Lung microvascular endothelial cell (primary cell): ENCODE measurements at places on chromosomes 4 and X. TPM values are rescaled to one million over a fixed set of nuclear protein-coding genes. Genes with fewer than 3 reads are reported as not detected.

GRCh38 chr4:128675083-128675482, 134.4 kb upstream of the JADE1 start:
- no peak for DNase-seq

Gene COL4A6
- 0.20 and 2.4 TPM in 2 replicates for total RNA-seq

- DNase-seq: no peak
Measured at GRCh38 chr4:21991050-21991449, 42.5 kb upstream of the KCNIP4 start.

Gene EPGN
- under 0.01 TPM in 1 of 2 replicates, not detected in the other for total RNA-seq

DNA sequence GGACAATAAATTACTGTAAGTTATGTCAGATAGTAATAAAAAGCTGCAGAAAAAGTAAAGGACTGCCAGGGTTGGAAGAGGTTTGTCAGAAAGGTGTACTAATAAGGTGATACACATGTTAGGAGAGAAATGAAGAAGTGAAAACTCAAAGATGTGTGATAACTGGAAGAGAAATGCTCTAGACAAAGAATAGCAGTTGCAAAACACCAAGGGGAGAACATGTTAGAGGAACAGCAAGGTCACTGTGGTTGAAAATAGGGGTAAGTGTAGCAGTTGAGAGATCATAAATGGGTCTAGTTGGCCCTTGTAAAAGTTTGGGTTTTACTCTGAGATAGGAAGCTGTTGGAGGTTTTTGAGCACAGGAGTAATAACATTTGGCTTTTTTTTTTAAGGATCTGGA, 46.9 kb downstream of the HSPA4L start:
- DNase-seq: no peak

- no peak for DNase-seq
Measured at GRCh38 chr4:122733787-122734120, 1.2 kb downstream of the BBS12 start.

- no peak for DNase-seq
Measured at GRCh38 chrX:40448793-40449192, 132.0 kb upstream of the ATP6AP2 start.

Gene HS3ST1
- total RNA-seq: 1.3 and 2.2 TPM in 2 replicates

DNA sequence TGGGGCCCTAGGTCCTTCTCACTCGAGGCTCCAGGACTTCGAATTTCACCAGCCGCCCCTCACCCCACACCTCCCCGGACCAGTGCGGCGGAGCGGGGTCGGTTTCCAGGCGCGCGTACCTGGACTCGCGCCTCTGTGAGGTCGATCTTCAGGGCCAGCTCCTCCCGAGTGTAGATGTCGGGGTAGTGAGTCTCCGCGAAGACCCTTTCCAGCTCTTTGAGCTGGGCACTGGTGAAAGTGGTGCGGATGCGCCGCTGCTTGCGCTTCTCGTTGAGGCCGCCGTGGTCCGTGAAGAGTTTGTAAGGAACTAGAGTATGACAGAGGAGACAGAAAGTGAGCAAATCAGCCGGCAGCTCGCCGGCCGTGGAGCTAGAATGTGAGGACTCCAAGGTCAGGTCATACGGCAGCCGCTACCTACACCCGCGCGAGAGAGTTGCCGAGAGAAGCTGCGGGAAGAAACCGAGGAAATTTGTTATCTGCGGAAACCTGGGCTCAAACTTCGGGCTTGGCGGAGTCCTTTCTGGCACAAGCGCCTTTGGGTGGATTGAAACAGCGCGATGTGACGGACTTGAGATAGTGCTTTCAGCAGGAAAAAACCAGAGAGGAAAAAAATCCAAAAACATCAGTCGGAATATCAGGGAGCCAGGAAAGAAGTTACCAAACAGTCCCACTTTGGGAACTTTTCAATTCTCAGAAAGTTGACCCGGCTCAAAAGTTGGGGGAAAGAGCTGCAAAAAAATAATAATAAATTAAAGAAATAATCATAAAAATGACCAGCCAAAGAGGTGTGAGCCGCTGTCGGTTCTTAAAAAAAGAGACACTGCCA, 1.1 kb downstream of the PHOX2B start:
- DNase-seq: no peak

Gene USP17L26
- not detected in 2 replicates for total RNA-seq

Gene PNCK
- not detected in 2 replicates for total RNA-seq

DNA sequence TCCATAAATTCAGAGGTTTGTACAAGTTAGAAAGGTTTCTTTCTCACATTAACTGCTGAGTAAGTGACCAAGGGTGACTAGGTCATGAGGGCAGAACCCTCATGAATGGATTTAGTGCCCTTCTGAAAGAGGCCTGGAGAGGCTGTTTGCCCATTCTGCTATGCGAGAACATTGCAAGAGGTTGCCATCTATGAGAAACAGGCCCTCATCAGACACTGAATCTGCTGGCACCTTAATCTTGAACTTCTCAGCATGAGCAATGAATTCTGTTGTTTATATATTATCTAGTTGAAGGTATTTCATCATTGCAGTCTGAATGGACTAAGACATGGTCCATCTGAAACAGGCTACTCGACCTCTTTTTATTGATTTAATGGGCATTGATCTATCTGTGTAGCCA, 96.2 kb upstream of the GPRIN3 start:
- DNase-seq: no peak

DNA sequence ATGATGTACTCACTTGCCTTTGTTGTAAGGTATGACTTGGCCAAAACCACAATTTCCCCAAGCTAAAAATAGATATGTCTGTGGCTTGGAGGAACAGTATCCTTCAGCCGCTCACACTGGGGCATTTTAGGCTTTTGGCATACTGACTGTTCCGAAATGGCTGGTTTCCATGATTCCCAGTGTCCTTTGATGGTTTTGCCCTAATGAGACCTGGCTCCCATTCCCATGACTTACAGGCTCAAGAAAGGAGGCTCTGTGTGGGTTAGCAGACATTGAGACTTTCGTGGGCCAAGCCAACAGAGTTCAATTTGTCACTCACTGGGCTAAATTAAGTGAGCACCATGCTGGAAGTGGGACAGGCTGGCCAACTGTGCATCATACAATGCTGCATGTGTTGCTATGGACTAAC, 150.6 kb downstream of the CEP135 start:
- DNase-seq: no peak

- peak; percentile 60 for DNase-seq
Measured at GRCh38 chr4:77006753-77007353, 57.3 kb downstream of the SEPTIN11 start.

DNA sequence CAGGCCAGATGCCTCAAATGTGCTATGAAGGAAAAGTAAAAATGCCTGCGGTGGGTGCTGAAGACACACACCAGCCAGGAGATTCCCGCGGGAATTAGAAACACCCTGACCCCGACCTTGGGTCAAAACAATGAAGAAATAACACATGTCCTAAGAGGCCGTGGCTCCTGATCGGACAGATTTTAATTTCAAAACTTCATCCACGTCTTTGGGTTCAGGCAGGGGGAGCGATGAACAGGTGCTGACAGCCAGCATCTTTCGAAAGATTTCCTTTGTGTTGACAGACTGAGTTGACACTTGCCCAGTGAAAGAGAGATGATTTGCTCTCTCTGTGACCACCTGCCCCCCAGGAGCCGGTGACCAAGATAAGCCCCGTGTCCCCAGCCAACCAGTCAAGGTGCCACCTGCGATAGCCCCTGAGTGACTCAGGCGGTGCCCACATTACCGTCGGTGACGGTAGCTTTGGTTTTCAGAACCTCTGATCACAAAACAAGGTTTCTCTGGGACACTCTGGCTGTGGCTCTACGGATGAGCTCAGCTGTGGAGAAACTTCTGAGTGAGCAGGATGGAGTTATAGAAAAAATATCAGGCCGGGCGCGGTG, 11.0 kb upstream of the IL3RA start:
- no peak for DNase-seq

GRCh38 chr4:71586087-71586763, 197.7 kb downstream of the GC start:
- DNase-seq: no peak

Gene ASMT
- not detected in 2 replicates for total RNA-seq

Gene FAM184B
- total RNA-seq: not detected in 2 replicates

Gene CHIC2
- total RNA-seq: 48.2 and 95.0 TPM in 2 replicates

DNA sequence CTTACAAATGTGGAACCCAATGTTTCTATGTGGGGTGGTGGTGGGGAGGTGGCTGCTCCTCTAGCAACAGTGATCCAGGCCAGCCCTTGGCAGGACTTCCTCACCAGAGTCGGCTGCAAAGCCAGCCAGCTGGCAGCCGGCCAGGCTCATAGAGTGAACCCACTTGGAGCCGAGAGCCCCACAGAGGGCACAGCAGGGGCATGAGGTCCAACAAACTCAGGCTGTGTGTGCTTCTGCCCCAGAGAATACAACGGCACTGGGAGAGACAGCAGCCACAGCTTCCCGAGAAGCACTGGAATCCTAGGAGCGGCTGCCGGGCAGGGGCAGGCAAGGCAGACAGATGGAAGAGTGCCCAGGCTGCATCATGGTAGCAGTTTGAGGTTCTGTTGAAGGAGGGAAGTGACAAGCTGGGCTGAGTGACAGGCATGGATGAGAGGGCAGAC, 23.5 kb upstream of the SOWAHD start:
- DNase-seq: no peak

Gene NLGN4X
- 0.22 and 0.40 TPM in 2 replicates for total RNA-seq

DNA sequence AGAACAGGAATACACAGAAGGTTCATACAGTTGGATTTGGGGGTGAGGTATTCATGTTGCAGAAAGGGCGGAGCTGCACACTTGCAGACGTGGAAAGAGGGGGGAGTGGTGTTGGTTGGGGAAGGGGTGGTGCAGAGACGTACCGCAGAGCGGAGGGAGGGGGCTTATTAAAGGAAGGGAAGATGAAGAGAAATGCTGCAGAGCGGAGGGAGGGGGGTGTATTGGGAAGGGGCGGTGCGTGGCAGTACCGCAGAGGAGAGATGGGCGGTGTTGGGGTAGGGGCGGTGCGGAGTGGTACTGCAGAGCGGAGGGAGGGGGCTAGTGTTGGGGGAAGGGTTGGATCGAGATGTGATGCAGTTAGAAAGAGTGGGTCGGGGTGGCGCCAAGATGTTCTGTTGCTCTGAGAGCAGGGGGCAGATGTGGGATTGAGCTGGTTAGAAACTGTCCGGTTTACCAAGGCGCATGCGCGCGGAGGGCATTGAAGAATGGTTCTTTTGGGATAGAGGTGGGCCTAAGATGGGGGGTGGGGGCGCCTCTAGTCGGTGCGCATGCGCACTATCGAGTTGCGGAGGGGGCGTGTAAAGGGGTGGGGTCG, 900 bp downstream of the TRO start:
- peak; percentile 14 for DNase-seq

Gene BRS3
- total RNA-seq: not detected in 2 replicates

GRCh38 chr4:26476545-26476944, 13.7 kb downstream of the CCKAR start:
- DNase-seq: no peak

GRCh38 chrX:154412468-154412867, 1.1 kb downstream of the TAFAZZIN start:
- no peak for DNase-seq

Gene TMEM150C
- total RNA-seq: 3.3 and 5.8 TPM in 2 replicates

- DNase-seq: peak; percentile 20
Measured at GRCh38 chrX:63754136-63754859, 30.7 kb downstream of the ARHGEF9 start.

GRCh38 chrX:5829060-5829459, 399.6 kb downstream of the NLGN4X start:
- no peak for DNase-seq

- DNase-seq: peak; percentile 82
Measured at GRCh38 chrX:129726307-129727111, 12.3 kb upstream of the XPNPEP2 start.

- no peak for DNase-seq
Measured at GRCh38 chr4:53844133-53844532, 220.3 kb downstream of the CHIC2 start.

DNA sequence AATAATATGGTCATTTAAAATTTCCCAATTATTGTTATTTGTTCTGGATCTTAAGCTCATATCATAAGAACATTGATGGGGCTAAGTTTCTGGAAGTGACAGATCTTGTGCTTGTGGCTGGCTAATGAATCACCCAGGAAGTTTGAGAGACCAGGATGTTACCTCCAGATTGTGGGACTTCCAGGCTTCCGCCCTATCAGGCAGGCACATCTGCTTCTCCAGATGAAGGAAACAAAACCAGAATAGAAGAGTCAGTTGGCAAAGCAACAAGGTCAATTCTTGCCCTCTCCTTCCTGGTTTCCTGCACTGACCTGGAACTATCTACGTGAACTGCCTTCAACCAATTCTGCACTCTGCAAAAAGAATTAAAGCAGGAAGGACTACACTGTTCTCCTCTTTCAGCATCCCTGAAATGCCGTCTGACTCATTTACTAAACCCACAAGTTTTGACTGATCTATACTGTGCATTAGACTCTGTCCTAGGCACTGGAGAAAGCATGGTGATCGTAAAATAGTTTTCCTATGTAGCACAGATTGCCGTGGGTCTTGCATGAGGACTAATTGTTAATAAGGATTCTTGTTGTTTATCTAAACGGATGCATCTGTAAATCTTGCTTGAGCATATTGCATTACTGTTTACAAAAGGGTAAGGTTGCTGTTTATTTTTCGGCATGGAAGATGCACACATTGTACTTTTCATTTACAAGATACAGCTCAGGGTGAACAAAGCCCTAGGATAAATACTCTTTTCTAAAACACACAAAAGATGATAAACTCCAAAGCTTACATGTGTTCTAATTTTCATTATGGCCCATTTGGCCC, 74.6 kb downstream of the AMELX start:
- DNase-seq: peak; percentile 32

GRCh38 chr4:78592088-78592783, 40.7 kb downstream of the ANXA3 start:
- no peak for DNase-seq

DNA sequence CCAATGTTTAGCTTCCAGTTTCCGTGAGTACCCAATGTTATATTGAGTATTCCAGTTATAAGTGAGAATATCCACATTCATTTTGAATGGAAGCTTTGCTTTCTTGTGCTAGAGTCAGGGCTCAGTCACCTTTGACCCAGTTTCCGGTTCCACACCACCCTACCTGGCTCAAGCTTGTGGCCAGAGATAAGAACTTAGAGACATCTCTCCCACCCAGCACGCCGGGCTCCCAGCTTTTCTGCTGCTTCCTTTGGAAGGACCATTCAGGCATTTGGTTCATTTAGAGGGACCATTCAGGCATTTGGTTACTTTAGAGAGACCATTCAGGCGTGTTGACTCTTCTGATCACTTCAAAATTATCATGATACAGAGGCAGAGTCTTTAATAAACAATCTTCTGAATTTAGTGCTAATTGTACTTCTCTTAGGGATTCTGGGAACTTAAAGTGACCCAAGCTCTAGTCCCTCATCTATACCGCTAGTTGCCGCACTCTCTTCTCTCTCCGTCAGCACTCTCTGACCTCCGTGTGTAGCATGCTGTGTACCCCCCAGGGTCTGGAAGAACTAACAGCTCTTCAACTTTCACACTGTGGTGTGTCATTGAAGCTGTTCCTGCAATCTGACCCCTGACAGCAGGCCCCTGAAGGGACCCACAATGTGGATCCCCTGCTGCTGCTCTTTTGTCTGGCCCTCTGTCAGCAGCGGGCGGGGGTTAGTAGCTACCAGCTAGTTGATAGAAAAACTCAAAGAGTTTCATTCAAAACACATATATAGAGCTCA, 943.1 kb downstream of the ARAP2 start:
- no peak for DNase-seq

- DNase-seq: peak; percentile 4
Measured at GRCh38 chr4:37008199-37008598, 236.3 kb upstream of the NWD2 start.

Gene ELOVL6
- total RNA-seq: 0.99 and 2.2 TPM in 2 replicates
